Vagina (tissue), 2 donors: ENCODE measurements at places on chromosomes 11 and 22.

DNA sequence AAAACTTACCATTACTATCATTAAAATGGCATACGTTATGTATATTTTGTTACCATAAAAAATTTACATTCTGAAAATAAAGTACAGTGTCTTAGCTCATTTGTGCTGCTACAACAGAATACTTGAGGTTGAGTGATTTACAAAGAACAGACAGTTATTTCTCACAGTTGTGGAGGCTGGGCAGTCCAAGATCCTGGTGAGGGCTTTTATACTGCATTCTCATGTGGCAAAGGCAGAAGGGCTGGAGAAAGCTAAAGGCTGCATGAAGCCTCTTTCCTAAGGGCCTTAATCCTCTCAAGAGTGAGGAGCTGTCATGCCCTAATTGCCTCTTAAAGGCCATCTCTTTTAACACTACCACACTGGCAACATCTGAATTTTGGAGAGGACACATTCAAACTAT is 13.3 kb downstream of the GGTLC2 start:
- no peak for DNase-seq

GRCh38 chr11:112172362-112172994 is 2.8 kb upstream of the BCO2 start:
- no peak for DNase-seq

DNA sequence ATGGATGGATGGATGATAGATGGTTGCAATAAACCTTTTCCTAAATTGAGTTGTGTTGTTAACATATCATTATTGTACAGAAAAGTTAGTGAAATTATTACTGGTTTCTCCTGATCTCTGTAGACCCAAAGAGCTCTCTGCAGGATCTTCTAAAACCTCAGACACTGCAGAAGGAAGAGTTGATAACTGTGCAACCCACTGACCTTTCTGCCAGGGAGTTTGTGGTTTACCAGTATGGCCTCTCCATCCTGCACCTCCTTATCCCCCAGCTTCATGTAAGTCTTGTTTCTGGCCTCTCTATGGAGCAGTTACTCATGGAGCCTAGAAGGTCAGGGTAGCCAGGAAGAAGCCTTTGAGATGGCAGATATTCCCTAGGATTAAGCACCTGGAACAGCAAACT is 45.6 kb downstream of the BTG4 start:
- no peak for DNase-seq

DNA sequence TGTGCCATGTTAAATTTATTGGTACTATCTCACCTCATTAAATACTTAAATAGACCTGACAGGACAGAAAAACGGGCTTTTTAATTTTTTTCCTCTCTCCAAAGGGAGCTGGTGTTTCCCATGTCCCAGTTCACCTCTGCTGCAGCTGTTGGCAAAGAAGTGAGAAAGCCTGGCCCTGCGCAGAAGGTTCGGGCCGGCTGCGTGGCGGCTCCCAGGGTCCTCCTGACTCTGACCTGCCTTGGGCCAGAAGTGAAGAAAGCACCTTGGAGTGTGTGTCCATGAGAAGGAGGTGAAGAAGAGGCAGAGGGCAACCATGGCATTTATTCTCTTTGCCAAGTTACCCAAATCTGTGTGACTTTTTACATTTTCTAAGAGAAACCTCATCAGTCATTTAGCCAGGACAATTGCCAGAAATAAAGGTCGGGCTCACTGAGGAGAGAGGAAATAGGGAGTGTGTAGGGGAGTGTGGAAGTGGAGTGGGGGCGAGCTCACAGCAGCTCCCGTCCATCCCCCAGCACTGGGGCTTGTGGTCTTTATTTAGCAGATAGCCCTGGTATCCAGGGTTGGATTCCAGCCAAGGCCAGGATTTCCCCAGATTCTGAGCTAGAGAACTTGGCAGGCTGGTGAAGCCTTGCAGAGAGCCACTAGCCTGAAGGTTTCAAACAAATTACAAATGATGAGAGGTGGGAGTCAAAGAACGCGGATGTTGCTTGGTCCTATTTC is 102.4 kb upstream of the CADM1 start:
- DNase-seq: no peak

DNA sequence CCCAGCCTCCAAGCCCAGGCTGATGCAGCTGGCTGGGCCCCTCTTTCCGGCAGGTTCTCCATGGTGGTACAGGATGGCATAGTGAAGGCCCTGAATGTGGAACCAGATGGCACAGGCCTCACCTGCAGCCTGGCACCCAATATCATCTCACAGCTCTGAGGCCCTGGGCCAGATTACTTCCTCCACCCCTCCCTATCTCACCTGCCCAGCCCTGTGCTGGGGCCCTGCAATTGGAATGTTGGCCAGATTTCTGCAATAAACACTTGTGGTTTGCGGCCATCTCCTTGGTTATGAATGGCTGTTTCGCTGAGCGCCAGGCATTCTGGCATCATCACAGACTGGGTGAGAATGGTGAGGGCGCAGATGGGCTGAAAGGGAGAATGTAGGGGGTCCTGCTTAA is 3.6 kb downstream of the PRDX5 start:
- peak; percentile 85 for DNase-seq

- peak; percentile 75 for DNase-seq
These were observed 45.0 kb upstream of the ANO1 start for GRCh38 chr11:70032943-70033710.

- DNase-seq: no peak
These were observed 58.3 kb downstream of the C11orf87 start for GRCh38 chr11:109480251-109480650.

DNA sequence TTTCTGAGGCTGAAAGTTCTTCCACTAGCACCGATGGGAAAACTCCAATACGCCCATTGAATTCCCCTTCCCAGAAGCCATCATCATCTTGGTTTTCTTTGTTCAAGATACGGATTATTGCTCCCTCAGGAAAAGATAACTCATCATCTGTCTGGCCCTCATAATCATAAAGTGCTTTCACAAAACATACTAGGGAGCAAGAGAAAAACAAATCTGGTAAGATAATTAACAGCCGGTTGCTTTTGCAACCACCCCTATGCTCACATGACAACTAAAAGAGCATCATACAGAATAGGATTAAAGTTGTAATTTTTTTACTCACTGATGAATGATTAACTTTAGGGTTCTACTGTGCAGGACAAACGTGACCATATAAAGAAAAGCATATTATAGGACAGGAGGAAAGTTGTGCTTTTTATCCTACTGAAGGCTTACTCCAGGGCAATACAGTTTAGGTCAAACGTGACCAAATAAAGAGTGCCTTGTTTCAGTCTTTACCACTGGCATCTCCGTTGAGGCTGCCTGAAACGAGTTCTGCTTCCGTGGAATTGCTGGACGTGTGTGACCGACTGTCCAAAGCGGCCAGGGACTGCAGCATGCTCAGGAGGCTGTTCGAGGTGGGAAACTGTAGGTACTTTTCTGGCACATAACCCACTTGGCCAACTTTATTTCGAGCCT is 28.6 kb downstream of the ATG16L2 start:
- no peak for DNase-seq

DNA sequence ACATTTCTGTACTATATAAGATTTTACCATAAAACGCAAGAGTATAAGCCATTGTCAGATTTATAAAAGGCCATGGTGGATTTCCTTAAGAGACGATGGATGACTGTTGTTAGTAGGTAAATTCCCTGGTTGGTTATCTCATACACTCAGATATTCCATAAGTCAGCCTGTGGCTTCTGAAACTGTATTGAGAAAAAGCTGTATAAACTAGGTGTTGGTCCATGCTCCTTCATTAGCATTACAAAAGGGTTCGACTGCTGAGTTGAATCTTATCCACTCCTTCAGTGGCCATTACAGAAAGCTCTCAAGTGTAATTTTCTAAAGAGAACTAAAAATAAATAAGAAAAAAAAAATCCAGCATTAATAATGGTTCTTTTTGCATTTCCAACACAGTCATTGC is 5.3 kb downstream of the GRAP2 start:
- no peak for DNase-seq

GRCh38 chr11:128359515-128359914 is 227.8 kb downstream of the ETS1 start:
- no peak for DNase-seq

GRCh38 chr22:17921871-17922821 is 102.2 kb downstream of the MICAL3 start:
- no peak for DNase-seq

GRCh38 chr11:60905047-60905446 is 1.3 kb downstream of the PRPF19 start:
- DNase-seq: no peak

DNA sequence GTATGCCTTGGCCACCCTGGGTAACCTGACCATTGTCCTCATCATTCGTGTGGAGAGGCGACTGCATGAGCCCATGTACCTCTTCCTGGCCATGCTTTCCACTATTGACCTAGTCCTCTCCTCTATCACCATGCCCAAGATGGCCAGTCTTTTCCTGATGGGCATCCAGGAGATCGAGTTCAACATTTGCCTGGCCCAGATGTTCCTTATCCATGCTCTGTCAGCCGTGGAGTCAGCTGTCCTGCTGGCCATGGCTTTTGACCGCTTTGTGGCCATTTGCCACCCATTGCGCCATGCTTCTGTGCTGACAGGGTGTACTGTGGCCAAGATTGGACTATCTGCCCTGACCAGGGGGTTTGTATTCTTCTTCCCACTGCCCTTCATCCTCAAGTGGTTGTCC is 2.7 kb downstream of the OR51D1 start:
- no peak for DNase-seq

DNA sequence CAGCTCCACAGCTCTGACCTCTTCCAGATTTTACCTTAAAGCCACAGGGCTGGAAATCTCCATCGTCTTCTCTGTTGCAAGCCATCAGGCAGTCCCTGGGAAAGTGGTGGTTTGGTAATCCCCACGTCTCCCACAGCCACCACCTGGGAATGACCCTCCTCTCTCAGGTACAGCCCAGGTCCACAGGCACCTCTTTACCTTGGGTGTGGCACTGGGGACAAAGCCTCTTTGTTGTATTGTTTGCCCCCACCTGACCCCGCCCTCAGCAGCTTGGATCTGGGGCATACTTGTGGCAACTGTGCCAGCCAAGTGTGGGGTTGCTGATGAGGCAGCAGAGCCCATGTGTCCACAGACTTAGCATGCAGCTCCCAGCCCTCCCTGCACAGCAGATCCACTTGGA is 77.6 kb downstream of the LRRC32 start:
- DNase-seq: no peak

DNA sequence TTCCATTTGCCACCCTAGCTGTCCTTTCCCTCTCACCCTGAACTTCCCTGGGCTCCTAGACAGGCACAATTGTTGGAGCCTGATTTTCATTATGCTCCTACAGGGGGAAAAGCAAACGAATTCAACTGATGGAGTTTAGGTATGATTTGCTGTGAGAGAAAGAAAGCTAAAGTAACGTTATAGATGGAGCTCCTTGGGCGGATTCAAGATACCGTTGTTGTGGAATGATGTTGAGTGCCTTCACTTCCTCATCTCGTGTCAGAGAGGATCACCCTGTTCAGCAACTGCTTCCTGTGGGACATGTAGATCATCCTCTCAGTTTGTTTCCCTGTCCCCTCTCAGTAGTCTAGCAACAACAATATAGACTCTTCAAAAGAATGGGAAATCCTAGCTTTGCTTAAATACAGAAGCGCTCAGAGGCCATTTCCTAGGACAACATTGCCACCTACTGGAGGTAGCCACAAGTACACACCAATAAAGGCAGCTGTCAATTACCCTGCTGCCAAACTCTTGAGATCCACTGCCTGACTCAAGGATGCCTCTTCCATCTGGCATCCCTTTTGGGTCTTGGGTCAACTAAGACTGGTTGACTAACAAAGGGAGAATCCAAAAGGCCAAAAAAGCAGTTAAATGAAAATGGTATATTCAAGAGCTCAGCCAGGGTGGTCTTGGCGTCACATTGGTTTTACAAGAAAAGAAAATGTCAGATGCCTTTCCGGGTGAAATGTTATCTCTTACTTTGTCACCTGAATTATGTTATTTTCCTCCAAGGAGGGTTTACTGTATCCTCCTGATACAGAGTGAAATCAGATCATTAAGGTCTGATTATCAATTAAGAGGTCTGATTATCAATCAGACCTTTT is 13.5 kb upstream of the DTX4 start:
- DNase-seq: no peak

DNA sequence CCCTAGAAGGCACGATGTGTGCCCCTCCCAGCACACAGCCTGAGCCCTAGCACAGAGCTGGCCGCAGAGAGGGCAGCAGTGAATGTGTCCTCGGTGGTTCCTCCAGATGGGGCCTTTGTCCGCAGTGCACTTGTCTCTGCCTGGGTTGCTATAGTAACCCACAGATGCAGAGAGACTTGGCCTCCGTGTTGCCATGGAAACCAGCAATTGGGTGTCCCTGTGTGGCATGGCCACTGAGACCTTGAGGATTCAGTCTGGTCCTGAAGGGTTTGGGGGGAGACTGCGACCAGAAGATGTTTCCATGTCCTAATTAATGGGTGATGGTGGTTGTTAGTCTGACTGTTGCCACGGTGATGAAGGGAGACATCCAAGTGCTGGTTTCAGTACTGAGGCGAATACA is 42.6 kb upstream of the TUB start:
- peak; percentile 70 for DNase-seq

DNA sequence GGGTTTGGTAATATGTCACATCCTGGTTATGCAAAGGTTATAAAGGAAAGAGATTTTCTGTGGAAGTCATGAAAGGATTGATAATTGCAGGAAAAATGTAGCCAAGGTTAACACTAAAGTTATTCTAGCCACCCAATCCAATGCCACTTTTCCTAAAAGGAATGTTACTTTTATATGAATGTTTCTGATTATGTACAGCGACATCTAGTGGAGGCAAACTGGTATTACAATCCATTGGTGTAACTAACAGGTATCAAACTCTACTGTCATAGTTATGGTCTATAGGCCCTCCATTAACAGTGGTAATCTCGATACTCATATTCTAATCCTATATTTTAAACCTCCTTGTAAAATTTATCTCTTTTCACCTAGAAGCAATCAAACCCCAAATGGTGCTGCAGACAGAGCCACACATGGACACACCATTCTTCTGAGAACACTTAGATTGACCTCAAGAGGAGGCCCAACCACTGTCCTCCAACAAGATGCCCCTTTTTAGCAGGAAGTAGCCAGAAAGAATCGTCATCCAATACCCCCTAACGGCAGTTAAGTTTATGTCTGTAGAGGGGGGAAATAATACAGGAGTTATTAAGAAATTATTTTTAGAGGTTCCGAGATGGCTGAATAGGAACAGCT is 74.9 kb upstream of the RAG2 start:
- DNase-seq: no peak

- DNase-seq: no peak
These were observed 13.1 kb downstream of the UBASH3B start for GRCh38 chr11:122668562-122669090.

DNA sequence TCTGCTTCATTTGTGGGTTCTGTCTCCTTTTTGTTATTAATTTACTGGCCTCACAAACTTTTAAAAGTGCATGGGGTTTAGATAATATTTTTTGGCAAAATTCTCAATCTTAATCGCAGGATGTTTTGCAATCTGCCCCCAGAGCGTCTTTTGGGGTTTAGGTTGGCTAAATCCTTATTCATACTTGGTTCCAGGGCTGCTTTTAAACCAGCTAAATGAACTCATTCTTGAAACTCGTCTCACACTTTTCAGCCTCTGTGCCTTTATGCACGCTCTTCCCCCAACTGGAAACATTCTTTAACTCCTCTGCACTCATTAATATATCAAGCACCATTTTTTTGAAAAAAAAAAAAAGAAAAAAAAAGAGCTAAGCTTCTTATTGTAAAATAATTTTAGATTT is 131.7 kb downstream of the KIF18A start:
- no peak for DNase-seq

GRCh38 chr11:68812526-68812925 is 29.2 kb downstream of the CPT1A start:
- no peak for DNase-seq

GRCh38 chr22:26168330-26168851 is 871 bp upstream of the SEZ6L start:
- DNase-seq: no peak

- DNase-seq: peak; percentile 40
These were observed 12.6 kb upstream of the SYT13 start for GRCh38 chr11:45298718-45299117.
